Ovary (tissue), 10 donors: ENCODE measurements at places on chromosomes 1 and 21. TPM values are rescaled to one million over a fixed set of nuclear protein-coding genes. Genes with fewer than 3 reads are reported as not detected.

Gene TMPRSS2
- 0.01 TPM for polyA plus RNA-seq

Gene METTL25B
- polyA plus RNA-seq, result 33.2 TPM

Gene ST6GALNAC3
- polyA plus RNA-seq, result 2.0 TPM

Gene OLFM3
- polyA plus RNA-seq, result not detected

Gene AJAP1
- 1.2 TPM for polyA plus RNA-seq

Gene FAM43B
- polyA plus RNA-seq, result 0.22 TPM

Gene PCP4L1
- polyA plus RNA-seq, result 2.6 TPM

Gene C8A
- polyA plus RNA-seq, result not detected

Gene DDX59
- 29.1 TPM for polyA plus RNA-seq

Gene TRAPPC10
- polyA plus RNA-seq, result 17.0 TPM
